ENCODE measurements at places on chromosomes 2 and 18. TPM values are rescaled to one million over a fixed set of nuclear protein-coding genes. Genes with fewer than 3 reads are reported as not detected.

The KCNG3 gene
- 11.3 TPM for total RNA-seq

The LCT gene
- total RNA-seq = 0.47 TPM

The MAB21L4 gene
- total RNA-seq = not detected

The CENPA gene
- 2.8 TPM for total RNA-seq

The CGREF1 gene
- 6.6 TPM for total RNA-seq

The CNDP1 gene
- total RNA-seq = 1.3 TPM

The GCG gene
- not detected for total RNA-seq

The TTC31 gene
- total RNA-seq = 30.1 TPM

The IL1RL1 gene
- 5.8 TPM for total RNA-seq

The CFC1 gene
- 2.0 TPM for total RNA-seq

GRCh38 chr2:136962105-136962725, 196.9 kb downstream of the THSD7B start:
- H3K4me3 ChIP-seq = no peak overlapping the region
- no peaks in the 10 kb centered on the region for H3K27me3 ChIP-seq
- no peak overlapping the region for H3K27ac ChIP-seq
- no peaks in the 10 kb centered on the region for H3K36me3 ChIP-seq
- H3K4me1 ChIP-seq = no peaks in the 10 kb centered on the region

DNA sequence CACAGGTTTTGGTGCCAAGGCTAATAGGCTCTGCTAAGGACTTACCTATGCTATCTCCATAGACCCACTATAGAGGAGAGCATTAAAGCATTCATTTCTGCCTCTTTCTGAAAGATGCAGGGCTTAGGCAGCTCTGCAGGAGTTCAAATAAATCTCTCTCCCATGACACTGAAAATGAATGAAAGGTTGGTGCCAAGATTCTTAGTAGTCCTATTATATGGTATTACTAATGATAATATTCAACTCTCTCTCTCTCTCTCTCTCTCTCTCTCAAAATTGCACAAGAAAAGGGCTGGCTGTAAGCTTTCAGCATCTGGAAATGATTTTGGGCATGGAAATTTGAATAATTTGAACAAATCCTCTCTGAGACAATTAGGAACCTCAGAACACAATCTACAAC, 433.7 kb downstream of the MBD2 start:
- no peaks in the 10 kb centered on the region for H3K4me1 ChIP-seq
- no peak for DNase-seq
- H3K4me3 ChIP-seq = no peak overlapping the region
- no peaks in the 10 kb centered on the region for H3K27me3 ChIP-seq
- H3K27ac ChIP-seq = no peak overlapping the region

GRCh38 chr18:77346208-77346810, 96.7 kb downstream of the GALR1 start:
- no peaks in the 10 kb centered on the region for H3K36me3 ChIP-seq
- H3K27ac ChIP-seq = no peak overlapping the region
- H3K4me1 ChIP-seq = no peaks in the 10 kb centered on the region
- H3K27me3 ChIP-seq = no peaks in the 10 kb centered on the region

DNA sequence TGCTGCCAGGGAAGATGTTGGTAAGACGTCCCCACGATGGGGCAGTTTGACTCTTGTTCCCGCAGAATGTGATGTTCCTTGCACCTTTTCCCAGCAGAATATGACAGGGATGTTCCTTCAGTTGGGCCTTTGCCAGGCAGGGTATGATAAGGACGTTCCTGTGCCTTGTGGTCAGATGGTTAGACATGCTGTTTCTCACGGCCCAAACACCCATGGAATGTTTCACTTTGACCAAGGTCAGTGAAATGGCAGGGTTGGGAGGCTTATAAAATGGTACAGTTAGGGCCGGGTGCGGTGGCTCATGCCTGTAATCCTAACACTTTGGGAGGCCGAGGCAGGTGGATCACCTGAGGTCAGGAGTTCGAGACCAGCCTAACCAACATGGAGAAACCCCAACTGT, 40.3 kb upstream of the YPEL5 start:
- no peak overlapping the region for H3K27ac ChIP-seq
- H3K27me3 ChIP-seq = no peaks in the 10 kb centered on the region
- H3K4me1 ChIP-seq = no peaks in the 10 kb centered on the region
- no peak overlapping the region for H3K4me3 ChIP-seq

- no peaks in the 10 kb centered on the region for H3K4me1 ChIP-seq
- no peaks in the 10 kb centered on the region for H3K36me3 ChIP-seq
- peak; percentile 37 for DNase-seq
- H3K27me3 ChIP-seq = no peaks in the 10 kb centered on the region
- H3K27ac ChIP-seq = no peak overlapping the region
Measured at GRCh38 chr2:148201075-148202004, 180.4 kb downstream of the MBD5 start.

DNA sequence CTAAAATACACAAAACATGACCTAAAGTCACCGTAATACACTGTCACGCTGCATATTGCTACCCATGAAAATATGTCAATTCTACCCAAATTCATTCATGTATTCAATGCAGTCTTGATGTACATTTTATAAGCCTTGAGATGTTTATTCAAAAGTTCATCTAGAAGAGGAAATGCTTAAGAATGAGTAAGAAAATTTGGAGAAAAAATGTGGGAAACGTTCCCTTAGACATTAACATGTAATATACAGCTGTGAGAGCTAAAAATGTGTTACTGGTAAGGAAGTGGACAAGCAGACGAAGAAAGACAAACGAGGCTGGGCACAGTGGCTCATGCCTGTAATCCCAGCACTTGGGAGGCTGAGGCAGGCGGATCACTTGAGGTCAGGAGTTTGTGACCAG, 37.3 kb downstream of the THAP4 start:
- no peak overlapping the region for H3K4me3 ChIP-seq
- H3K27ac ChIP-seq = no peak overlapping the region
- no peaks in the 10 kb centered on the region for H3K27me3 ChIP-seq
- no peak for DNase-seq
- no peaks in the 10 kb centered on the region for H3K36me3 ChIP-seq

- DNase-seq = no peak
- no peak overlapping the region for H3K27ac ChIP-seq
- no peaks in the 10 kb centered on the region for H3K27me3 ChIP-seq
- H3K4me3 ChIP-seq = no peak overlapping the region
- H3K36me3 ChIP-seq = no peaks in the 10 kb centered on the region
Measured at GRCh38 chr18:59929621-59930295, 30.0 kb downstream of the PMAIP1 start.

DNA sequence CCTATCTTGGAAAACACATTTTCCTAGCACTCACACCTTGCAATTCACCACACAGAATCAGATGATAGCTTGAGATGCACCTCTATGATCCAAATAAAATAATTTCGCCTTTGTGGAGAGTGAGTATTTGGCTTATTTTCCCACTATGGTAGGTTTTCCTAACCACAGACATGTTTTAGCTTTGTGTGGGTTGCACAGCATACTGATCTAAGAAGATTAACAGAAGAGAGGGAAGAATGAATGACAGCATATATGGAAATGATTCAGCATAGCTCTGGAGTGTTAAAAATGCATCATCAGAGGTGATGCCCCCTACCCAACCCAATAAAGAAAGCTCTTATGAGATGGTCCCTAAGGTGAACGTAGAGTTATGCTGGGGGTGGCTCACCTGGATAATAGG, 72.5 kb downstream of the GCA start:
- H3K27ac ChIP-seq = no peak overlapping the region
- no peak for DNase-seq
- H3K4me1 ChIP-seq = no peaks in the 10 kb centered on the region
- H3K27me3 ChIP-seq = no peaks in the 10 kb centered on the region

GRCh38 chr2:229407170-229407569, 136.1 kb upstream of the PID1 start:
- DNase-seq = peak; percentile 92
- peak overlapping the region; percentile 88 for H3K27ac ChIP-seq
- H3K36me3 ChIP-seq = no peaks in the 10 kb centered on the region
- peaks cover 15% of the 10 kb centered on the region for H3K4me1 ChIP-seq

DNA sequence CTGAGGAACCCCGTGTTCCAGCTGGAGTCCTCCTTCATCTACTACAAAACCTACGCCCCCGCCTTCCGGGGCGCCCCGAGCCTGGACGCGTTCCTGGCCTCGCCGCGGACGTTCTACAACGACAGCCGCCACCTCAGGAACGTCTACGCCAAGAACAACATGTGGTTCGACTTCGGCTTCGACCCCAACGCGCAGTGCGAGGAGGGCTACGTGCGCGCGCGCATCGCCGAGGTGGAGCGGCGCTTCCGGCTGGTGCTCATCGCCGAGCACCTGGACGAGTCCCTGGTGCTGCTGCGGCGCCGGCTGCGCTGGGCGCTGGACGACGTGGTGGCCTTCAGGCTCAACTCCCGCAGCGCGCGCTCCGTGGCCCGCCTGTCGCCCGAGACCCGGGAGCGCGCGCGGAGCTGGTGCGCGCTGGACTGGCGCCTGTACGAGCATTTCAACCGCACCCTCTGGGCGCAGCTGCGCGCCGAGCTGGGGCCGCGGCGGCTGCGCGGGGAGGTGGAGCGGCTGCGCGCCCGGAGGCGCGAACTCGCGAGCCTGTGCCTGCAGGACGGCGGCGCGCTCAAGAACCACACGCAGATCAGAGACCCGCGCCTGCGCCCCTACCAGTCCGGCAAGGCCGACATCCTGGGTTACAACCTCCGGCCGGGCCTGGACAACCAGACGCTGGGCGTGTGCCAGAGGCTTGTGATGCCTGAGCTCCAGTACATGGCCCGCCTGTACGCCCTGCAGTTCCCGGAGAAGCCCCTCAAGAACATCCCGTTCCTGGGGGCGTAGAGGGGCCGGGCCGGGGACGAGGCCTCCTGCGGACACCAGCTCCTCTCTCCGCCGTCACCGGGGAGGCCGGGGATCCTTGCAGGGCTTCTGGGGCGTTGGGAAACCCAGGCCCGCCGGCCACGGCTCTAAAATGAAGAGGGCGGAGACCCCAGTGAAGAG, 5.3 kb upstream of the NEU4 start:
- peak overlapping the region; percentile 57 for H3K4me3 ChIP-seq
- peak overlapping the region; percentile 79 for H3K27ac ChIP-seq
- H3K36me3 ChIP-seq = no peaks in the 10 kb centered on the region
- peak; percentile 85 for DNase-seq

DNA sequence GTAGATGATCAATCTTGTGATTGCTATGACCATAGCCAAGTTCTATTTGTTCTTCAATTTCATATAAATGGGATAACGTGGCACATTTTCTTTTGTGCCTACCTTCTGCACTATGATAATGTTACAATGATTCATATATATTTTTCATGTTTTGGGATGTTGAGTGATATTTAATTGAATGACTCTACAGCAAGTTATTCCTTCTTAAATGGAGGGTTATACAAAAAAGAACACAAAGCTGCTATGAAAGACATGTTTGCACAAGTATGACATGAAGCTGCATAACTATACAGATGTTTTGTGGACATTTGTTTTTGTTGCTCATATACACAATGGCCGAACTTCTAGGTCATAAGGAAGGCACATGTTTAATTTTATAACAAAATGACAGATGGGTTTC, 356.2 kb downstream of the CBLN2 start:
- no peaks in the 10 kb centered on the region for H3K27me3 ChIP-seq
- no peak for DNase-seq
- no peak overlapping the region for H3K4me3 ChIP-seq
- no peak overlapping the region for H3K27ac ChIP-seq
- no peaks in the 10 kb centered on the region for H3K36me3 ChIP-seq

DNA sequence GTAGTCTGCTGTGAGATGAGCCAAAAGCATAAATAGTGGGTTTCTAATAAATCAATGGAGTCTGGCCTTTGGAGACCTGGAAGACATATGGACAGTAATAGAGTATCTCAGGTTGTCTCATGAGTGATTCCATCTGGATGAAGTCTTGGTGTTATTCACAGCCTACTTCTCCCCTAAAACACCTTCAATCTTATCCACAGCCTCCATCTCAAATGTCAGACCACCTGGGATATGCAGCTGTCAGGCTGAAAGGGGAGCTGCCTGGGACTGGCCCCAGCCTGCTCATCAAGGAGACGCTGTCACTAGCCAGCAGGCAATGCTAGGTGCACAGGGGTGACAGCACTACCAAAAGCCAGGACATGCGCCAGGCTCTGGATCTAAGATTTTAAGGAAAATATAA, 684.0 kb upstream of the ZEB2 start:
- no peaks in the 10 kb centered on the region for H3K4me1 ChIP-seq
- H3K36me3 ChIP-seq = no peaks in the 10 kb centered on the region

DNA sequence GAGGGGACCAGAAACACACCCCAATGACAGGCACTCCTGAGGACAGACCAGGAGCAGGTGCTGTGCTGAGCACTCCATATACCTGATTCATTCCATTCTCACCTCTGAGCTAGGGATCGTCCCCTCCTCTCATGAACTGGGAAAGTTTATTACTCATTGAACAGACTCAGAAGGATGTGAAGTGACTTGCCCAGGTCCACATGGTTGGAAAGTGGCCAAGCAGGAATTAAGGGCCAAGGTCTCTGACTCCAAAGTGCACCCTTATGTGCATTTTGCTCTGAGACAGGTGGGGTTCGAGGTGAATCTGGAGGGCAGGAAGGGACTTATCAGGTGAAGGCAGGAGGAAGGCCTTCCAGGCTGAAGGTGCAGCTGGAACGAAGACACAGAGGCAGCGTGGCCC, 25.1 kb upstream of the PLB1 start:
- no peaks in the 10 kb centered on the region for H3K27me3 ChIP-seq
- no peak overlapping the region for H3K27ac ChIP-seq
- no peaks in the 10 kb centered on the region for H3K36me3 ChIP-seq

- H3K27ac ChIP-seq = no peak overlapping the region
- H3K27me3 ChIP-seq = no peaks in the 10 kb centered on the region
- no peaks in the 10 kb centered on the region for H3K4me1 ChIP-seq
- H3K36me3 ChIP-seq = no peaks in the 10 kb centered on the region
- H3K4me3 ChIP-seq = no peak overlapping the region
Measured at GRCh38 chr18:49756671-49757362, 56.5 kb downstream of the ACAA2 start.

GRCh38 chr2:118154176-118154575, 65.9 kb downstream of the INSIG2 start:
- no peak overlapping the region for H3K4me3 ChIP-seq
- H3K27me3 ChIP-seq = no peaks in the 10 kb centered on the region
- no peaks in the 10 kb centered on the region for H3K4me1 ChIP-seq
- no peaks in the 10 kb centered on the region for H3K36me3 ChIP-seq

DNA sequence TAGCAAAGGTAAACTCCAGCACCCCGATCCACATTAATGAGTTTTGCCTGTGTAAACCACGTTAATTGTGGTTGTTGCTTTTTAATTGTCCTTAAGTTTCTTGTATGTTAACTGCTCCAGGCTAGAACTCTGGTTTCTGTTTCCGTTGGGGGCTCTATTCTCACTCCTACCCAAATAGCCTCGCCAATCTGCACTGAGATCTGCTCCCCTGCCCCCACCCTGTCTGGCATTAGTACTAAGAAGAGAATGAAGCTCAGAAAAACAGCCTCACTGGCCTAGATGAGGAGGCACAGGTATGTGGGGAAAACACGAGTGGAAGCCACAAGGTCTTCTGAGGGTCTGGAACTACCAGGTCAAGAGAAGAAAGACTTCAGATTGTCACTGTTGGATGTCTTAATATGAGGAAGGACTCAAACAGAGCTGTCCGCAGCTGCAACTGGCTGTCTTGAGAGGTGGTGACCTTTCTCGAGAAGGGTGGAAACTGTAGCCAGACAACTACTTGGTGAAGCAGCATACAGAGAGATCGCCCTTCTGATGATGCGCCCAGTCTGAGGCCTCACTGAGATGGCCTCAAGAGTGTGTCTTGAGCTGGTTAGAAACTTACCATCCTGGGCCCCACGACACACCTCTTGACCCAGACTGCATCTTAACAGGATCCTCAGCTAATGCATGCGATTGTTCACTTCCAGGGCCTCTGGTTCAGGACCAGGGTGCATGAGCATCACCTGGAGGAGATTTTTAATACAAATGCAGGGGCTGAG, 73.1 kb downstream of the TGOLN2 start:
- H3K27ac ChIP-seq = no peak overlapping the region
- peaks cover 32% of the 10 kb centered on the region for H3K4me1 ChIP-seq
- no peak overlapping the region for H3K4me3 ChIP-seq
